Activated T-helper 1 cell treated with anti-CD3 and anti-CD28 coated beads, Interleukin-12 subunit alpha, Interleukin-12 subunit beta, Interleukin-2, Interleukin-4 antibody, amounts not matched to agents 30 ng/mL and 10 ng/mL and 1 ng/mL, durations not matched to agents 14 hours and 24 hours and 36 hours (primary cell): ENCODE measurements at places on chromosomes 16 and 17. TPM values are rescaled to one million over a fixed set of nuclear protein-coding genes. Genes with fewer than 3 reads are reported as not detected.

The LPO gene
- total RNA-seq: not detected in 2 replicates

The TAC4 gene
- total RNA-seq: not detected in 2 replicates

The SNX20 gene
- 34.3 TPM in 2 replicates for total RNA-seq

The TBX21 gene
- total RNA-seq: 89.8 and 90.8 TPM in 2 replicates

The CLEC16A gene
- 36.3 and 37.4 TPM in 2 replicates for total RNA-seq

The CASKIN1 gene
- 1.0 and 1.2 TPM in 2 replicates for total RNA-seq
